ENCODE measurements at places on chromosomes 5 and 9.

- no peak for DNase-seq
Observed at GRCh38 chr9:109316207-109316640, 4.6 kb downstream of the EPB41L4B start.

- no peak for DNase-seq
Observed at GRCh38 chr9:94874316-94874715, 147.8 kb downstream of the AOPEP start.

GRCh38 chr5:14226554-14226953 is 83.4 kb downstream of the TRIO start:
- no peak for DNase-seq

- DNase-seq: no peak
Observed at GRCh38 chr5:885127-885442, 7.5 kb downstream of the BRD9 start.

DNA sequence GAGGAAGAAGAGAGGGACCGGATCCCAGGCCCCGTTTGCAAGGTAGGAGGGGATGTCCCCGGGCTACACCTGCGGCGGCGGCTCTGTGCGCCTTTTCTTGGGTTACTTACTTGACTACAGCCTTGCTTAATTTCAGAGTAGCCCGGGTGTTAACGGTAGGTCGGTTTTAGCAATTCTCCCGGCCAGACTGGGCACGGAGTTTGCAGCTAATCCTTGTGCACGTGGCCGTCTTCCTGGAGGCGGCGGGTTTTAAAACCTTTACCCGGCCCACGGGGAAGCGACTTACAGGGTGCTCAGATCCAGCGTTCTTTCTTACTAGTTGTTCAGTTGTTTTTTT is 313 bp downstream of the BRIX1 start:
- DNase-seq: peak; percentile 38

Data from activated CD8-positive, alpha-beta memory T cell treated with anti-CD3 and anti-CD28 coated beads, Interleukin-2, amount 50 U/mL, for 4 hours (primary cell).